ENCODE measurements at places on chromosomes 5 and 9. TPM values are rescaled to one million over a fixed set of nuclear protein-coding genes. Genes with fewer than 3 reads are reported as not detected.

Gene IFNK
- not detected for total RNA-seq

Gene PDCD1LG2
- total RNA-seq, result 0.71 TPM

Gene FGD3
- total RNA-seq, result 1.5 TPM

Gene RABGAP1
- total RNA-seq, result 15.2 TPM

Gene TLR4
- total RNA-seq, result not detected

Gene MVB12B
- 2.8 TPM for total RNA-seq

Gene BAG1
- total RNA-seq, result 80.9 TPM

Gene MCTP1
- total RNA-seq, result 1.3 TPM

Gene PTPA
- 92.2 TPM for total RNA-seq

Gene PCDHGA11
- total RNA-seq, result 3.3 TPM

Data from airway epithelial cell (primary cell).